ENCODE measurements at places on chromosomes 4 and X.

DNA sequence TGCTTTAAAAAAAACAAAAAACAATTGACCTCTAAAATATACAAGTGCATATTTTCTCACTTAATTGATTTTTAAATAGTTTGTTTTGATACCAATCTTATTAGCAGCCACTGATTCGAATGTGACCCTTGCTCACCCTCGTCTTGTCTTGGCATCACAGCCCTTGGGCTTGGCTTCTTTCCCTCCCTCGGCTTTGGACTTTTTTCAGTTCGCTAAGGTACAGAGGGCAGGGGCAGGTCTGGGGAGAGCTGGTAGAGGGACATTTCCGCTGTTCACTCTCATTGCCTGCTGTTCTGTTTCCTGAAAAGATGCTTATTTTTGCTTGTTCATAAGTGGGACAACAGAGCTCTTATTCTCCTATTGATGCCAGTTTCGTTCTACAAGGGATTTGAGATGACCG is 88.5 kb upstream of the RPS6KA3 start:
- no peak for DNase-seq

DNA sequence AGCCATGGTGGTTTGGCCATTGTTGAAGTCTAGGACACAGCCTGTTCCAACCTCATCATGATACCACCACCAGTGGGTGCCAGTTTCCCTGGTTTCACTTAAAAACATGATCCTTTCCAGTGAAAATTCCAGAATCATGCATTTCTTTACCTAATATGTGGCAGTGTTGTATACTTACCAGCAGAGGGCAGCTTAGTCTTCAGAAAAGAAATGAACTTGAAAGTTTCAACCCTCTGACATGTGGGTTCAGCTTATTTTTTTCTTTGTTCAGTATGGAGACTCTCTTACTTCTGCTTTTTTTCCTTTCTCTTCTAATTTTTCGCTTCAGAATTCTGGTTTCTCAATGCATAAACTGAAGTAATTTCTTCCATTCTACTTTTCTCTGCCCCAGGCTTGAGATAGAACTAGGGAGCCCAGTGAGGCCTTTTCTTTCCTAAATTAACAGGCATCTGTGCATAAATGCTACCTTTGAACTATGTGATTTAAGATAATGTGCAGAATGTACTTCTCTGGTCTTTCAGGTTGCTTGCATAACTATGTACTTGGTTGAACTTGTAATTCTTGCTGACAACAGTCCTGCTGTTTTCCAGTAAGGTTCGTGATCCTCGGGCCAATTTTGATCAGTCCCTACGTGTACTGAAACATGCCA is 10.7 kb downstream of the LIAS start:
- DNase-seq: peak; percentile 78

GRCh38 chr4:2059726-2060602 is 837 bp downstream of the NAT8L start:
- DNase-seq: no peak

DNA sequence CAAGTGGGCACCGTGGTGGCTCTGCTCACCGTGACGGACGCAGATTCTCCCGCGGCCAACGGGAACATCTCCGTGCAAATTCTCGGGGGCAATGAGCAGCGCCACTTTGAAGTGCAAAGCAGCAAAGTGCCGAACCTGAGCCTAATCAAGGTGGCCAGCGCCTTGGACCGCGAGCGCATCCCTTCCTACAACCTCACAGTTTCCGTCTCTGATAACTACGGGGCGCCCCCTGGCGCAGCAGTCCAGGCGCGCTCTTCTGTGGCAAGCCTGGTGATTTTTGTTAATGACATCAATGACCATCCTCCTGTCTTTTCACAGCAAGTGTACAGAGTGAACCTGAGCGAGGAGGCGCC is 2.7 kb downstream of the FAT4 start:
- DNase-seq: no peak

GRCh38 chr4:153221783-153222706 is 17.8 kb downstream of the TRIM2 start:
- no peak for DNase-seq

DNA sequence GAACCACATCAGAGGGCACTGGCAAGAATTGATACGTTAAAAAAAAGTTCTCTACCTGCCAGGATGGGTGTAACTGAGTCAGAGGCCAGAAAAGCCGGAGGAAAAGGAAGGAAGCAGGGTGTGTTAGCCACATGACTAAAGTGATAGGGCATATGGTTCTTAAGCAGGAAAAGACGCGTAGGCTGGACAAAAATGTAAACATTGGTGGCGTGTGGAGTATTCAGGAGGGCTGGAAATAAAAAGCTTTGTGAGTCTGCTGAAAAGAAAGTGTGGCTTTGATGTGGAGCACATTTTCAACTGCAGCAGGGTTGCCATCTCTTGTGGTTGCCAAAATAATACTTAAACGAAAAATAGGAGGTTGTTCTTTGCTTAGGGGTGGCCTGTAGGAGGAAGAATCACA is 186.5 kb upstream of the RPL34 start:
- no peak for DNase-seq

- no peak for DNase-seq
These were observed 452.9 kb downstream of the SPRY1 start for GRCh38 chr4:123849495-123849894.

DNA sequence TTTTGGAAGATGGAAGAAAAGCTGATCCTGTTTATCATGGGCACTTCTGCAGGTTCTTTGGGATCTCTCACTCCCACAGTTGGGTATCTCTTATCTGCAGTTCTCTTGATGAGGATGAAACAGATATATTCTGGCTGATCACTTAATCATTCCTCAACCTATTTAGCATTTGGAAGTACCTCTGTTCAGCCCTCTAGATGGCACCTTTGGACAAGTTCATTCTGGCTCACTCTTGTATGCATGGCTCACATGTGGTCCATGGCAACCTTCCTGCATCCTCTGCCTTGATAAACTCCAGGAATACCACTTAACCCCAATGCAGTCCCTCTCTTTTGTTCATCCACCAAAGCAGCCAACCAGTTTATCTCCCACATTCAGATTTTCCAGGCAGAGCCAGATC is 74.2 kb downstream of the SMARCA5 start:
- peak; percentile 8 for DNase-seq

GRCh38 chr4:10096978-10097335 is 19.6 kb downstream of the WDR1 start:
- no peak for DNase-seq

GRCh38 chrX:11890836-11891514 is 132.9 kb downstream of the MSL3 start:
- no peak for DNase-seq

Measured in retinal pigment epithelial cell (primary cell).